Stimulated activated CD4-positive, alpha-beta T cell treated with anti-CD3 and anti-CD28 coated beads, Interleukin-12 subunit alpha, Interleukin-12 subunit beta, amount 100 ng/mL, for 4 hours (primary cell): ENCODE measurements at places on chromosomes 3 and 15.

DNA sequence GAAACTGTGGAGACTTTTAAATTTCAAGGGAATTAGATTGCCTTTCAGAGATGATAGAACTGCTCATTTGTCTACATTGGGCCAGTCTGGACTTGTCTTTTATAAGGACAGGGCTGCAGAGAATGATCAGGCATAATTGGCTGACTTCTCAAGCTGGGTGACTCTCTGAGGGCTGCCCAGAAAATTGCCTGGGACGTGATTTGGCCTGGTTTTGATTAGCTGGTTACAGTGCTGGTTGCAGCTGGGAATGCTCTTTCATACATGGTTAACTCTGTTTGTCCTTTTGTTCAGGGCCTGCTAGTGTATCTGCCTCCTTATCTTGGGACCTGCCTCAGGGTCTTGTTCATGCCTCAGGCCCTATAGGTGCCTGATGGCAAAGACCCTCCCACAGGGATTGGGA, 245.6 kb downstream of the CLSTN2 start:
- no peak for DNase-seq

GRCh38 chr15:91469632-91470567, 369.8 kb downstream of the SV2B start:
- DNase-seq = peak; percentile 48

DNA sequence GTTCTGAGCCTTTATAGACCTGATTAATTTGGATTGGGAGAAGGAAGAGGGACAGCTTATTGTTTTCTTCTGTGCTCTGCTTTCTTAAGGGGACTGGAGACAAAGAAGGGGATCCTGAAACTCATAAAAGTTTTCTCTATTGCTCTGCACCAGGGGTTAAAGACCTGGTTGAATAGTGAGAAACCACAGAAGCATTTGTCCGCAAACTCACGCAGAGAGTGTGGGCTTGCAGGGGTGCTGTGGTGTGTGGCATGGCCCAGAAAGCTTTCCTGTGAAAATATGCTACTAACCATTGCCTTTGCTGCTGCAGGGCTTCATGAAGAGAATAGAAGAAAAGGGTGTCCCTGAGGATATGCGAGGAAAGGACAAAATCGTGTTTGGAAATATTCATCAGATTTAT, 73.1 kb upstream of the UMPS start:
- no peak for DNase-seq

DNA sequence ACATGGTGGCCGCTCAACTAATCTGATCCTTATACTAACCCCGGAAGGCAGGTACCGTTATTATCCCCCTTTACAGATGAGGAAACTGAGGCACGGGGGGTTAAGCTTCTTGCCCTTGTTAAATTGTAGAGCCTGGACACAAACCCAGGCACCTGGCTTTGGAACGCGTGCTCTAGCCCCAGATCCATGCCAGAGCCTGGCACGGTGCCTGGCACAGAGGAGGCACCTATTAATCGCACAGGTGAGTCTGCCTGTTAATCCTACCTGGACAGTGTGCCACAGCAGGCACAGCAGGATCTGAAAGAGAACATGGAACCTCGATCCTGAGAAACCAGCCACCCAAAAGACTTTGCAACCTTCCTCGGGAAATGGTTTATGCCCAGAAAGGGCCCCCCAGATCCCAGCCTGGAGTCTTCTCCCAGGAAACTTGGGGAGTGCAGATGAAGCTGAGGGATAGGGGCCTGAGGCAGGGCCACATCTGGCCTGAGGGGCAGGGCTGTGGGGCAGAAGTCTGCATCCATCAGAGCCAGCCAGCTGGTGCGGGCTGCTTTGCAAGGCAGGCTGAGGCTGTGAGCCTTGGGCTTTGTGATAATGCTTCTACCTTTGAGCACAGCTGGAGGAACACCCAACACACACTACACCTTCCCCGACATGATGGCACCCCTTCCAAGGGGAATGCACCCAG, 55.3 kb upstream of the SLC6A1 start:
- no peak for DNase-seq

DNA sequence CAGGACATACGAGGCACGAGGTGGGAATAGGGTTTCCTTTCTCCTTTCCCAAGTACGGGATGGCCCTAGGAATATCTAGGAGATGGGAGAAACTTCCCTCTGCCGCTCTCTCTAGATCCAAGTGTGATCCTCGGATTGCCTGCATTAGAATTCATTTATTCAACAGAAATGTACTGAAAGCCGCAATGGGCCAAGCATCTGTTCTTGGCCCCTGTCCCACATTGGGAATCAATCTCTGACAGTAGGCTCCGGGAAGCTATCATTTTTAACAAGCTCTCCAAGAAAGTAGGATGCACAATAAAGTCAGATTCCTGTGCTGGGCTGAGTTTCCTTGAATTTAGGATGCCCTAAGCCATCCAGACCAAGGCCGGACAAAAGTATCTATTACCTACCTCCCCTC, 37.2 kb upstream of the CA12 start:
- DNase-seq = no peak
